ENCODE measurements at places on chromosomes 6 and 20. TPM values are rescaled to one million over a fixed set of nuclear protein-coding genes. Genes with fewer than 3 reads are reported as not detected.

Gene PTPRT
- total RNA-seq = under 0.01 TPM

Gene MUCL3
- total RNA-seq = not detected

Gene BMP6
- 5.4 TPM for total RNA-seq

Gene SEC23B
- total RNA-seq = 81.0 TPM

Gene COL9A3
- total RNA-seq = 0.26 TPM

Gene LGSN
- 0.12 TPM for total RNA-seq

Gene PERP
- 15.6 TPM for total RNA-seq

Gene CSTF1
- total RNA-seq = 27.3 TPM

Gene PLG
- not detected for total RNA-seq

Gene GPR63
- under 0.01 TPM for total RNA-seq

Gene CST9
- not detected for total RNA-seq

Gene SUMO4
- 1.3 TPM for total RNA-seq

Gene HLA-DOB
- 0.13 TPM for total RNA-seq

Gene OXT
- total RNA-seq = not detected

Gene HTR1B
- 0.06 TPM for total RNA-seq

Gene TPD52L1
- 29.0 TPM for total RNA-seq

Gene PRIM2
- 22.3 TPM for total RNA-seq

Gene LPIN3
- total RNA-seq = 3.4 TPM

Gene BPIFB2
- not detected for total RNA-seq

Gene FAM83D
- total RNA-seq = 18.4 TPM

Gene SLC22A2
- total RNA-seq = 0.13 TPM

Gene VGLL2
- total RNA-seq = not detected

Gene DNAAF9
- 8.2 TPM for total RNA-seq

Gene STX11
- total RNA-seq = 3.6 TPM

Gene CEP162
- total RNA-seq = 4.6 TPM

Gene EPHA7
- under 0.01 TPM for total RNA-seq

Gene MOG
- total RNA-seq = not detected

Gene NR2E1
- total RNA-seq = not detected

Gene SOBP
- 5.8 TPM for total RNA-seq

Gene C2
- 2.8 TPM for total RNA-seq

Gene SNAP25
- 0.40 TPM for total RNA-seq

Gene WFDC12
- not detected for total RNA-seq

Gene CRYBG1
- 5.5 TPM for total RNA-seq

Gene KIAA1755
- 10.0 TPM for total RNA-seq

Gene LINC00237
- not detected for total RNA-seq

Gene PPP1R3G
- total RNA-seq = 1.2 TPM

Gene OR2B6
- total RNA-seq = not detected

Gene CLPSL2
- not detected for total RNA-seq

Gene MAS1
- under 0.01 TPM for total RNA-seq

Gene GRIK2
- 0.19 TPM for total RNA-seq

Gene NMBR
- total RNA-seq = 0.12 TPM

Gene PSMB9
- total RNA-seq = 23.4 TPM

Gene GTSF1L
- total RNA-seq = not detected

Gene CYP39A1
- 0.44 TPM for total RNA-seq

Gene DUSP15
- 2.5 TPM for total RNA-seq

Gene GABRR1
- total RNA-seq = not detected

Gene UNC5CL
- under 0.01 TPM for total RNA-seq

Gene ZBTB46
- 3.3 TPM for total RNA-seq

Gene RING1
- 31.0 TPM for total RNA-seq

Gene TFAP2C
- total RNA-seq = not detected

Gene BIRC7
- 0.06 TPM for total RNA-seq

Measured in aortic smooth muscle cell (primary cell).